ENCODE measurements at places on chromosomes 4 and X.
A peak's percentile ranks its signal among the peaks of the same experiment; 100 is the strongest.

- DNase-seq, result no peak
Measured at GRCh38 chr4:22071749-22072148, 123.2 kb upstream of the KCNIP4 start.

DNA sequence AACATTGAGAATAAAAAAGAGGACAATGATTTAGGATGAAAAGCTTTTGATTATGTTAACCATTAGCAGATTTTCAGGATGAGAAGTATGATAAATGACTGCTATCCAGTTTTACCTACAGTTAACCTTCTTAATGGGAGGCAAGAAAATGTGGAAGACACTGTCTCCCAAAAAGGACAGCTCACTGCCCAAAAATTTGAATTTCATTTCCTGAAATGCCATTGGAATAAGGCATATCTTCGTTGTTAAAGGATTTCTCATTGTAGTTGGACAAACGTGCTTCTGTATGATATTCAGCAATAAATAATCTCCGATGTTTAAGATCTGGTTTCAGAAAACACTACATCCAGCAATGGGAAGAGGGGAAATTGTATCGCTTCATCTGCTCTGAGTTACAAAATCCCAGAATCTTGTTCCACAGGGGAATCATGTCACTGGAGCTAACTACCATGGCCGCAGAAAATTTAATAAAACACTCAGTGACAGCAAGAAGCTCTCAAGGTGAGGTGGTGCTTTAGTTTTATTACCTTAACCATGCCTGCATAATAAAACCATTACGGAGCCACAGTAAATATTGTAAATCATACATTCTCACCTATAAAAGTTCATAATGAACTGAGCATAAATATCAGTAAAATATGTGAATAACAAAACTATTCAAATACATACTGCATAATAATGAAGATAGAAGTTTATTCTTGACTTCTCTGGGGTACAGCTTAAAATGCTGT, 552.3 kb downstream of the PCDH7 start:
- no peak for DNase-seq

GRCh38 chr4:123659730-123660129, 263.1 kb downstream of the SPRY1 start:
- no peak for DNase-seq

GRCh38 chrX:153609917-153610835, 11.2 kb upstream of the CCNQ start:
- no peak for DNase-seq

GRCh38 chrX:3184176-3184930, 143.1 kb downstream of the ARSF start:
- DNase-seq, result no peak

GRCh38 chr4:112509243-112510141, 6.5 kb downstream of the NEUROG2 start:
- DNase-seq, result no peak

DNA sequence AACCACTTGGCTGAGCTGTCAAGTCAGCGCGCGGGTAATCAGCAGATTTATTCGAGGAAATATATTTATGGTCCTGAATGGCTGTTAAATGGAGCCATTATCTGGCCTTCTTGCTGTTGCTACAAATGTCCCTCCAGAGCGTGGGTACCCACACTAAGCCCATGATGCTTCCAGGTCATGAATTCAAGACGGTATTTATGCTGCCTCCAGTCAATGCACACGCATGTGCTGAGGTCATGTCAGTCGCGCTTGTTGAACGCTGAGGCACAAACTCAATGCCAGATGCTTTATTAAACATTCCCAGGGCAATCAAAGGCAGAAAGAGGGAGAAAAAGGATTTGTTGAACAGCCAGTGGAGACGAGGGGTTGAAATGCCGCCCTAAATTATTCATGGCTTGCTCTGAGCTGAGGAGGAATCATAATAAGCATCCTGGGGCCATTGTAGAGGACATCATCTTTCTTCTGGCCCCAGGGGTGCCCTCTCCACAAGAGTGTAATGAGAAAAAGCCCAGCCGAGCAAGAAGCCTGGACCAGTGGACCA, 36.1 kb upstream of the CLDN24 start:
- DNase-seq, result peak; percentile 55

- no peak for DNase-seq
Measured at GRCh38 chr4:1010395-1011021, 918 bp upstream of the FGFRL1 start.

DNA sequence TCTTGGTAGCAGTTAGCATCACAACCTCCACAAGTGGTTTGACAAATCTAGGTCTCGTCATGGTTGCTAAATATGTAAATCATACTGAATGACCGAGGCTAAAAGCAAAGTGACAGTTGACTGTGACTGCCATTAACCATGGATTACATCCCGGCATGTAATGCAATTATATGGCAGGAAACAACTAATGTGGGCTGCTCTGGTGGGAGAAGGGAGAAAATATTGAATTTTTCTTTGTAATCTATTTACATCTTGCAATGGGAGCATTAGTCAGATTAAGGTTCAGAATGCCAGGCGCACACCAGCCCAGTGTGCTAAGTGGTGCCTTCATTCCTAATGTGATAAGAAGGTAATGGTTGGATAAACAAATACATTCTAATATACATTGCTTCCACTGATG, 35.8 kb downstream of the UNC5C start:
- no peak for DNase-seq

DNA sequence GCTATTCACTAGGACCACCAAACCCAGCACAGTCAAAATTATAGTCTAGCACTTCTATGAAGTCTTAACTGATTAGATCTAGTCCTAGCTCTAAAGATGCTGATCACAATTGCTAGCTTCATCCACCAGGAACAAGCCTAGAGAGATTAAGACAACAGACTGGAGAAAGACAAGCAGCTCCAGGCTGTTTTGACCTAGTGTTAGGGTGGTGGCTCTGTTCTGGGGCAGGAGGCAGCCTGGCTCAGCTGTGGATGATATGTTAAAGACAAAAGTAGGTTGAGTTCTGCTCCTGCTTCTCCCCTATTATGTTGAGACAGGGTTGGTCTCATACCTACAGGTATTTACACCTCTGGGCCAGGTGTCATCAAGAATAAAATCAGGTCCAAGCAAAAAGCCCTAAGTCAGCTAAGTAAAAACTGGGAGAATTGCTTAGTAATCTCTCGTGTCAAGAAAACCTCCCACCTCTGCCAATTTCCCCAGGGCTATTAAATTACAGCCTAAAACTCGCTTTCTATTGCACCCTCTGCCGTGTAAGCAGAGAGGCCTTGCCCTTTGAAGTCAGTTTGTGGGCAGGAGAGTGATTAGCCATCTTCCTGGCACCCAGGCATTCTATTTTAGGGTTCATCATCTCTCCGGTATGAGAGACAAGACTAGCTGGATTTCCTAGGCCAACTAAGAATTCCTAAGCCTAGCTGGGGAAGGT, 39.9 kb downstream of the RAB40AL start:
- DNase-seq, result no peak

- no peak for DNase-seq
Measured at GRCh38 chrX:17182317-17182716, 192.7 kb upstream of the NHS start.

DNA sequence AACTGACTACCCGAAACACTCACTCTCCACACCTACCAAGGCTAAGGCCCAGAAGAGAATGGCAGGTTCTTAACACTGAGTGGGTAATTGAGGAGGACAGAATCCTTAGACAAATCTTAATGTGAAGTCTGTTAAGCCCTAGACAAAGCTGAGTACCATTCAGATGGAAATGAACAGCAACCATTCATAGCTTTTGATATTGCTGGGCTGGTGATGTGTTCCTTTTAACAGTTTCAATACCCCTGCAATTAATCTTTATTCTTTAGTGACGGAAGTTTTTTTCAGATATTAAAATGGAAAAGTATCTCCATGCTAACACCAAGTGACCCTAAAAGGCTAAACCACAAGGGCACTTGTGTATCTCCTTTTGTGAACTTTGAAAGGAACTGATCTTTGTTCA, 334.9 kb downstream of the OPHN1 start:
- DNase-seq, result no peak

GRCh38 chr4:64617800-64618199, 208.6 kb upstream of the TECRL start:
- DNase-seq, result no peak

- no peak for DNase-seq
Measured at GRCh38 chr4:72136429-72136828, 104.6 kb downstream of the NPFFR2 start.

GRCh38 chrX:153463031-153463430, 7.3 kb downstream of the HAUS7 start:
- no peak for DNase-seq

DNA sequence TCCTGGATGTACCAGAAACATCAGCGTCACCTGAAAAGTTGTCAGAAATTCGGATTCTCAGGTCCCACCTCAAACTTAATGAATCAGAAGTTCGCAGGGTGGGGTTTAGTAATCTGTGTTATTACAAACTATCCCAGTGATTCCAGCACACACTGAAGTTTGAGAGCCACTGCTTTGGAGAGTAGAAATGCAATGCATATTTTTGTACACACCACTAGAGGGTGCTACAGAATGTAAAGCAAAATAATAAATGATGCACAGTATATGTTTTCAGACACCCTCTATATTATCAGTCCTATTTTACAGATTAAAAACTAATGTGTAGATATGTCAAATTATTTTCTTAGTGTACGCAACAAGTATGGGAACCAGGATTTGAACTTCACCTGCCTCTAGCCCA, 2.4 kb upstream of the MORF4L2 start:
- no peak for DNase-seq

- no peak for DNase-seq
Measured at GRCh38 chr4:173405840-173406606, 7.1 kb upstream of the SCRG1 start.

DNA sequence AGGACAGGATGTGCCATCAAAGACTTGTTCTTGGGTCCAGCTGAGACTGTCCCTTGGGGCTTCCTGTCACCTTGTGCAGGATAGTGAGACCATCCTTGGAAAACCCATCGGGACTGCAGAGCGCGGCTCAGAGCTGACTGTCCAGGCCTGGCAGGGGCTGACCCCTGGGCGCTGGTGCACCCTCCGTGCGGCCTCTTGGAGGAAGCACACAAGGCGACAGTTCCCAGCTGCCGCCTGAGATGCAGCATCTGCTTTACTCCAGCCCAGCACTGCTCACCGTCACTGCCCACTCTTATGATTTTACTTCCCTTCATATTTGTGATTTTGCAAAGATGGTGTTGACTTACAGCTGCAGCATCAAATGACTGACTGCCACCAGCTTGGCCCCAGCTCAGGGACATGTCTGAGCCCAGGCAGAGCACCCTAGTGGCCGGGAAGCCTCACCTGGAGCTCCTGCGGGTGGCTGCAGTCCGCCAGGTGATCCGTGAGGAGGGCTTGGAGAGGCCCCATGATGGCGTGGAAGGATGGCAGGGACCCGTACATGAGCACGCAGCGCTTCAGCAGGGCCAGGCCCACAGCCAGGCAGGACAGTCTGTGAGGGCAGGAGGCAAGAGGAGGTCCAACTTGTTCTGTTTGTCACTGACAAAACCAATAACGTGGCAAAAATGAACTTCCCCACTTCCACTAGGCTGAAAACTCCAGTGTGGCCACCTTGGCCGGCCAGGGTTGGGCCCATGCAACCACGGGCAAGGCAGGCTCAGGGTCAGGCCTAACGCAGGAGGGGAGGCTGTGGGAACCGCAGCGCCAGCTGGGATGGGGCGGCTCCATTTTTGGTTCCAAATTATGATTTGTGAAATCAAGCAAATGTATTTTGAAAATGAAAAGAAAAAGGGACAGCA, 21.8 kb downstream of the NOP14 start:
- DNase-seq, result peak; percentile 73
